ENCODE measurements at places on chromosomes 5 and 9.

GRCh38 chr5:7209658-7210057, 186.3 kb upstream of the ADCY2 start:
- no peak for DNase-seq

DNA sequence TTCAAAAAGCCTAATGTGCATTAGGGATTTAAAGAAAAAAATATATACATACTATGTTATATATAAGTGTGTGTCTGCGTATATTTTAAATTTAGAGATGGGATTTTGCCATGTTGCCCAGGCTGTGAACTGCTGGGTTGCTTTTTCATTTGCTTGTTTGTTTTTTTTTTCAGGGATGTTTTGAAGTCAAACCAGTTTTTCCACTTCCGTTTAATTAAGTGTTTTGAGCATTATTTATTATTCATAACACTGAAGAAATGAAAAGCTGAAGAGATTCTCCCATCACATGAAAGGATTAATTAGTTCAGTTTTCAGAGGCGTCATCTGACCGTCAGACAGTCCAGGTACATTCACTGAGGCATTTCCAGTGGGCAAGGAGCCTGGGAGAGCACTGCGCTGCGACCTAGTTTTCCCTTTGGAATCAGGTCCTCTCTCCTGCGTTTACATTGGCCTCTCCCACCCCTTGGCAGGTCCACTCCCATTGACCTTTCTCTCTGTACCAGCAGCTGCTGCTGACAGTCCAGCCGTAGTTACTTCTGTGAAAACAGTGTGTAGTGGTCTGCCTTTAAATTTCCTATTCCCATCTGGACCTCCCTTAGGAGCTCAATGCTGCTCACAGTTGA, 26.0 kb downstream of the ARRDC3 start:
- DNase-seq: no peak

GRCh38 chr9:71269859-71270258, 148.4 kb upstream of the TRPM3 start:
- no peak for DNase-seq

DNA sequence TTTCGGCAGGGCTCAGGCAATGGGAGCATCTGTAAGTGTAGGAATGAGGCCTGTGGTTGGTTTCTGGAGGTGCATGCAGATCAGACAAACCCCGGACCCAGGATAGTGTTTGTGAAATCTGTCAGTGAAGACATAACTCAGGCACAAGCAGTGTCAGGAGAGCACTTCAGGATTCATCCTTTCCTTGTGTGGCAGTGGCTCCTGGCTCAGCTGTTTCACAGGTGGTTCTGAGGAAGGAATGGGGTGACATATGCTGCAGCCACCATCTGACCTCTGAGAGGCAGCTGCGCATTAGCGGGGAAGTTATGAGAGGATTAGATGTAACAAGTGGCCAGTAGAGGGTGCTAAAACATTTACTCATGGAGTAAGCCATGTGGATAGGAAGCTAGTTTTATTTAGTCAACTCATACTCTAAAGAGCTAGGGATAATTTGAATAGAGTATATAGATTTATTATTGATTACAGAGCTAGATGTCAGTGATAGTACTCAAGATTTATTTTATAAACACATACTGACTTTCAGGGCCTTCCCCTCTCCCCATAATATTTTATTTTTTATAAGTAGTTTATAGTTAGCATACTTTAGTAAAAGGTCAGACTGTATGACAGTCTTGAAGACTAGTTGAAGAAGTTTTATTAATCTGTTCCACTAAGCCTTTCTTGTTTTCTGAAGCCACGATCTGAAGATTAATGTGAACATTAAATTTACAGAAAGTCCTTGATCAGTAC, 28.4 kb downstream of the NNT start:
- peak; percentile 82 for DNase-seq

- no peak for DNase-seq
Measured at GRCh38 chr5:148846930-148847329, 20.5 kb downstream of the ADRB2 start.

GRCh38 chr5:146758076-146758475, 120.5 kb downstream of the PPP2R2B start:
- no peak for DNase-seq
